Pancreas (tissue), 10 donors: ENCODE measurements at places on chromosomes 6 and 20.

DNA sequence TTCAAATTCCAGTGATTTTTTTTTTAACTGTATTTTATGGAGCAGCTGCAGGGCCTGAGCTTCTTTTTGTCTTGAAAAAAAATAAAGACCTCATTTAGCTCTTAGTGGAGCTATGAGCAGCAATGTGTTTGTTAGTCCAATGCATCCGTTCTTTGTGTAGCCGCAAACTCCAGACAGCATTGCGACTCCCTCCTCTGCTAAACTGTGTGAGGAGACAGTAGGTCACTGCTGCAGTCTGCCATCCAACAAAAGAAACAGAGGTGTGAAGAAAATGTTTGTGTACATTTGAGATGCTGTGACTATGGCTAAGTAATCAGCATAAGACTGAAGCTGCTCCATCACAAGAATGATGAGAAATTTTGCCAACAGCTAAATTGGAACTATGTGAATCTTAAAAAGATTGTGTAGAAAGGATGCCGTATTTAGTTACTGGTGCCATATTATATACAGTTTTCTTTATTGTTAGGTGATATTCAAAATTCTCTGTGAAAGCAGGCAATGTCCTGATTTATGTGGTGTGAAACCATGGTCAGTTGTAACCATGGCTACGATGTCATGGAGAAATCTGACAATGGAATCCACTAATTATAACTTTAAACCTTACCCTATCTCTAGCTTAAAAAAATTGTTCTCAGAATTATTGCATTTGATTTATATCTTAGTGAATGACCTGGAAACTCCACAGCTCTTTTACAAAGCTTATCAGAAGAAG lies 428.8 kb upstream of the EPHA7 start:
- no peak for DNase-seq

- DNase-seq = no peak
Observed at GRCh38 chr20:46984405-46984804, 89.8 kb downstream of the EYA2 start.

DNA sequence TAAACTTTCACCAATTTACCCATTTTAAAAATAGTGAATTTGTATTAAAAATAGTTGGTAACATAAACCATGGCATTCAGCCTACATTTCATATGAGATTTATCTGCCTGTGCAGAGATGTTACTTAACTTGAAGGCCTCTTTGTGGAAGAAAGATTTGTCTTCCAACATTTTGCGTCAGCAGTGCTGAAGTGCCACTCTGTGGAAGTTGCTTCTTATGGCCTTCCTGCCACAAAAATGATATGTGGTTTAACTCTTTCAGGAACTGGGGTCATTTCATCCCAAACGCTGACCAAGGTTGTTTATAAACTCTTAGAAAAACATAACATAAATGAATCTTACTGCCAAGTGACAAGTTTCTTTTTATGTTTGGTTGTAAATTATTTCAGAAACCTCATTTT lies 246.8 kb downstream of the ARID1B start:
- DNase-seq = no peak

- no peak for DNase-seq
Observed at GRCh38 chr6:3323696-3324261, 65.0 kb downstream of the PSMG4 start.

DNA sequence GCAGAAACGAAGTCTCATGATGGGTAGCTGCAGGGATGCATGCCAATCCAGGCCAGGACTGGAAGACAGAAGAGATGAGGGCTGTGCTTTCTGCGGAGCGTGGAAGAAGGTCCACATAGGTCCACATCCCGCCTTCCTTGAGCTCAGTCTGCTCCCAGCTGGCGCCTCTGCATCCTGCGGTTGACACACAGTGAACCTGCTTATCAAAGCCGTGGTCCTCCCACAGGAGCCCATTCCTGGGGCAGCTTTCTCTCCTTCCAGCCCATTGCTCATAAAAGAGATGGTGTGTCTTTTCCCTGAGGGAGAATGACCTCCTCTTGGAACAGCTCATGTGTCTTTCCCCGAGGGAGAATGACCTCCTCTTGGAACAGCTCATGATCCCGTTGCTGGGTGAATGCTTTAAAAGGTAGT lies 225.4 kb downstream of the CDH4 start:
- DNase-seq = no peak

DNA sequence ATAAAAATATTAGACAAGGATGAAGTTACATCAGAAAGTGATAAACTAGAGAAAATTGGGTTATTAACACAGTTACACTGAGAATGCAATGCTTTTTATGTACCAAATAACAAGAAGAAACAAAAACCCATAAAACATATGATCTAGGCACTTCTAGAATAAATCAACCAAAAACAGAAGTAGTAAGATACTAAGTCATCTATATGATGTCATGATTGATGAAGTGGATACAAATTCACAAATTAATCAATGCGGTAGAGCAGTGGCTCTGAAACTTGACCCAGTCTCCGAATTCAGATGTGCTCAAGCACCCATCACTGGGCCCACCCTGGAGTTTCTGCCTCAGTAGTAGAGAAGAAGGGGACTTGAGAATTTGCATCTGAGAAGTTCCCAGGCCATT lies 112.1 kb upstream of the SSTR4 start:
- no peak for DNase-seq

GRCh38 chr6:144613859-144614258 lies 328.7 kb downstream of the UTRN start:
- DNase-seq = no peak

DNA sequence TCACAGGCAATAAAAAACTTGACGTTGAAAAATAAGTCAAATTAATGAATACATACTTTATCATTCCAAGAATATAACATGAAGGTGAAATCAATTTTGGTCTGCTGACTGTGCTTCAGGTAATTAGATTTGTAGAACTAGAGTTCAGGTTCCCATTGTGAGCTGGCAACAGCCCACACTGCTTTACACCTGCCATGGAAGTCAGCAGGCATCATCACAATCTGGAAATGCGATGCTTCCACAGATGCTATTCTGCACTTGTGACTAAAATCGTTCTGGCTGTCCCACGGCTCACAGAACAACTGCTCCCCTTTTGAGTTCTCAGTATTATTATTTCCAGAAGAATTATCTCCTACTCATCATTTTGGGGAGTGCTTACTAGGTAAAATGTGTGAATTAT lies 62.6 kb upstream of the THEMIS start:
- no peak for DNase-seq

- DNase-seq = no peak
Observed at GRCh38 chr6:41194386-41194785, 6.6 kb downstream of the TREML2 start.

DNA sequence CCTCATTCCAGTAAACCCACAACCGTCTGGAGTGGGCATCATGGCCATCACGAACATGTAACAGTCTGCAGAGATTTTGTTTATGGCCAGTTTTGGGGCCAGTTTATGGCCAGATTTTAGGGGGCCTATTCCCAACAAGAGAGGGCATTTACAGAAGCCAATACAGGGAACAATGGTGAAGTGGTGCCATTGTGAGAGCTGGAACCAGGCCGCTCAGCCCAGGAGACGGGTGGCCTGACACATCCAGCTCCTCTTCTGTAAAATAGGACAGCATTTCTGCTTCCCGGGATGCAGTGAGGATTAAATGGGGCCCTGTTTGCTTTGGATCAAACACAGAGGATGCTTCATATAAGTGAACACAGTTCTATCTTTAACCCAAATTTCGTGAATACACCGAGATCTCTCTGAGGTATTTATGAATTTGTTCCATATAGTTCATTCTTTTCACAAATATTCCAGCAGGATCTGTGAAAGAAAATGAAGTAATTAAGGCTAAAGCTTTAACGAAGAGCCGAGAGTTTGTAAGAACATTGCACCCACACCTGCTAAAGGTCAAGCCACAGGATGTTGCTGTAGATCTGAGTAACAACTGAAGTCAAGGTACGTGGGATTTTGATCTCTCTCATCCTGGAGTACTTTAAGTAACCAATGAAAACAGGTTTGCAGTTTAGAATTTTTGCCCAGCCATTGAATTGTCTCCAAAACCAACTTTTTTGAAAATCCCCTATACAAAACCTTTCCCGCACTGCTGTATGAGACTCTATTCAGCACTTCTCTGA lies 14.5 kb upstream of the SIRPG start:
- DNase-seq = no peak

- DNase-seq = no peak
Observed at GRCh38 chr6:71171497-71172070, 117.0 kb upstream of the OGFRL1 start.

DNA sequence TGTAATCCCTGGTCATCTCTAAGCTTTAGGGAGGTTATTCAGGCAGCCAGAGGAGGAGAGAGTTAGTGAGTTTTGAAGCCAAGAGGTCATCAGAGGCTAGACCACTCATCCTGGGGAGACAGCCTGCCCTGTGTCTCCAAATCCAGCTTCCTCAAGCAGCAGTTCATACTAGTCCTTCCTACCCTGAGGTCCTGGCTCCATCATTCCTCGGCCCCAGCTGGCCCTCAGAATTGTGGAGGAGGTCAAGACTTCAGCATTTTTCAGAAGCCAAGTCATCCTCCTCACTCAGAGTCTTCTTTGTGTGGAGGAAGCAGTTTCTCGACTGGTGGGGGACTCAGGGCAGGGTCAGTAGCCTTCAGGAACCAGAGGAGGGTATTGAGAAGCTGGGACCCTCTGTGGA lies 12.4 kb upstream of the KIAA1755 start:
- DNase-seq = no peak

DNA sequence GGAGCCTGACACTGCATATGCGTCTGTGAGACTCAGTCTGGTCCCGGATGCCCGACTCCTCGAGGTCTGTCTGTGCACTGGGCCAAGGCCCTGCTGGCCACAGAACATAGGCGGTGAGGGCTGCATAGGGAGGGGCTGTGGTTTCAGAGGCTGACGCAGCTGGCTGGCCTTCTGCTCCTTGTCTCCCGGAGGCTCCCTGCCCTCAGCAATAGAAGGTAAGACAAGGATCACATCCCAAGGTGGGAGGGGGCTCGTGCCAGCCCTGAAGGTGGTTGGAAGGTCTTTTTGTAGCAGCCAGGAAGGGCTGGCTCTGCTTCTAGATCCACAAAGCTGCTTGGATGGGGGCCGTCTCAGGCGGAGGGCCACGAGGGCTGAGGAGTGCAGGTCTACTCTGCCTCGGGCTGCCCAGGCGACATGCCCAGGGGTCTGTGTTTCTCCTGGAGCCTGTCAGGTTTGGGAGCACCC lies 239.8 kb upstream of the SULF2 start:
- no peak for DNase-seq

- DNase-seq = no peak
Observed at GRCh38 chr20:14407336-14407735, 69.9 kb upstream of the FLRT3 start.

DNA sequence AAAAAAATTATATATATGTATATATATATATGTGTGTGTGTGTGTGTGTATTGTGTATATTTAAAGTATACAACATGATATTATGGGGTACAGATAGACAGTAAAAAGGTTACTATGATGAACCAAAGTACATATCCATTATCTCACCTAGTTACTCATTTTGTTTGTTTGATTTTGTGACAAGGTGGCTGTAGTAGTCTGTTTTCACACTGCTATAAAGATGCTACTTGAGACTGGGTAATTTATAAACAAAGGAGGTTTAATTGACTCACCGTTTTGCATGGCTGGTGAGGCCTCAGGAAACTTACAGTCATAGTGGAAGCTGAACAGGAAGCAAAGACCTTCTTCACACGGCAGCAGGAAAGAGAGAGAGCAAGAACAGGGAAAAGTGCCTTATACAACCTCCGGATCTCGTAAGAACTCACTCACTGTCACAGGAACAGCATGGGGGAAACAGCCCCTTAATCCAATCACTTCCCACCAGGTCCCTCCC lies 30.2 kb upstream of the DACT2 start:
- no peak for DNase-seq

DNA sequence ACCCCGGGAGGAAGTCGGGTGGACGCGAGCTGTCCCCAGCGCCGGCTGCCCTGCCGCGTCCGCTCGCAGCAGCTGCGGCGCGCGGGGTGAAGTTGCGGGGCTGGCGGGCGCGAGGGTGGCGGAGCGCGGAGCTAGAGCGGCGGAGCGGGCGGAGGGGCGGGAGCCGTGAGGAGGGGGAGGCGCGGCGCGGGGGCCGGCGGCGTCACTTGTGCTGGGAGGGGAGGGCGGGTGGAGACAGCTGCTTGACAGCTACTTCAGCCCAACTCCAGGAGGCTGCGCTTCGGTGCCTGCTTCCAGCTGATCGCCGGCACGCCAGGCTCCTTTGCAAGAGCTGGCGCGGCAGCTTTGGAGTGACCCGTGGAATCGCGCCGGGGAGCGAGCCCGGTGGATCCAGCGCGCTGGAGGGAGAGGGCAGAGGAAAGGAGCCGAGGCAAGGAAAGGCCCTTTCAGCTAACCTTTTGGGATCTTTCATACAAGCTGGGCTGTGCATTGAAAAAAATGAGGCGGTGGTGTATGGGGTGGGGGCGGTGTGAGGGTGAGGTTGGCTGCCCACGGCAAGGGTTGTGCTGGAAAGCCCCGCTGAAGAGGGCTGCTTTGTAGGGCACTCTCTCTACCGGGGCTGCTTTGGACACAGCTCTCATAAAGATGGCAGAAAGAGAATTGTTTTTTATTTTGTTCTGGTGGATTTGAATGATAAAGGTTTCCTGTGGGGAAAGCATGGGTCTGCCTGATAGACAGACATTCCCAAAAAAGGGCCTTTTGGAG lies 24.6 kb downstream of the RIPOR2 start:
- DNase-seq = peak; percentile 74
